Dermis microvascular lymphatic vessel endothelial cell (primary cell): ENCODE measurements at places on chromosomes 4 and X. TPM values are rescaled to one million over a fixed set of nuclear protein-coding genes. Genes with fewer than 3 reads are reported as not detected.
A peak's percentile ranks its signal among the peaks of the same experiment; 100 is the strongest.

- no peak for DNase-seq
Observed at GRCh38 chrX:129689796-129690195, 35.0 kb upstream of the APLN start.

GRCh38 chr4:177118596-177118995 lies 191.1 kb upstream of the NEIL3 start:
- DNase-seq = no peak

DNA sequence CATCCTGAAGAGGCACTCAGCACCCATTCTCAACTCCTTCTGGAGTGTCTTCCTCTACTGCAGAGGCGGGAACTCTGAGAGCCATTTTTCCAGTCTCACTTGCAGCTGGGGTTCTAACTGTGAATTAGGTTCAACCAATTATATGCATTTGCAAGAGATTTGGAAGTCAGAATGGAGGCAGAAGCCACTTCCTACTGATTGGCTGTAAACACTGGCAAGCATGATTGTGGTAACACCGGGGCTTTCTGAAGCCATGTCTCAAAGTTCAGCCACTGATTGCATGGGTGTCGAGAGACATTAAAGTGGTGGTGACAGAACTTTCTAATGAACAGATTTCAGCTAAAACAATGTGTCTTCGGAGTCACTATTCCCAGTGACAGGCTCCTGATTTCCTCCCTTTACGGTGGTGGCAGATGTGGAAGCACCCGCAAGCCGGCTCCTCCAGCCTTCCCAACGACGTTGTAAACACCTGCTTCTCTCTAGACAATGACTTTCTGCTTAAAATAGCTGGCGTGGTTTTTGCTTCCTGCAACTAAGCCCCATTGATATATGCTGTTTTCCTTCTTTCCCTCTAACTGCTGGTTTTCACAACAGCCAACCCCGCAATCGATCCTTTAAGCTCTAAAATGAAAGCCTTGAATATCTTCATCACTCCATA lies 92.0 kb downstream of the IRF2 start:
- DNase-seq = peak; percentile 48

- DNase-seq = no peak
Observed at GRCh38 chrX:16966752-16967448, 20.4 kb downstream of the REPS2 start.

- DNase-seq = no peak
Observed at GRCh38 chr4:121191361-121191760, 27.2 kb upstream of the TNIP3 start.

The TMEM31 gene
- total RNA-seq = 0.13 TPM in 1 of 2 replicates, not detected in the other

The CTAG1A gene
- not detected in 2 replicates for total RNA-seq

The RNF128 gene
- 0.13 TPM in 1 of 2 replicates, not detected in the other for total RNA-seq

The TAB3 gene
- total RNA-seq = 4.5 and 6.8 TPM in 2 replicates

The TEX13D gene
- total RNA-seq = not detected in 2 replicates

The SCRG1 gene
- total RNA-seq = not detected in 2 replicates

The SLAIN2 gene
- total RNA-seq = 14.8 and 18.1 TPM in 2 replicates

The BST1 gene
- total RNA-seq = 35.6 and 88.1 TPM in 2 replicates

The DUSP21 gene
- total RNA-seq = not detected in 2 replicates
